ENCODE measurements at places on chromosomes 13 and 19.

- peak; percentile 86 for DNase-seq
Measured at GRCh38 chr19:2385053-2385721, 25.1 kb downstream of the TMPRSS9 start.

DNA sequence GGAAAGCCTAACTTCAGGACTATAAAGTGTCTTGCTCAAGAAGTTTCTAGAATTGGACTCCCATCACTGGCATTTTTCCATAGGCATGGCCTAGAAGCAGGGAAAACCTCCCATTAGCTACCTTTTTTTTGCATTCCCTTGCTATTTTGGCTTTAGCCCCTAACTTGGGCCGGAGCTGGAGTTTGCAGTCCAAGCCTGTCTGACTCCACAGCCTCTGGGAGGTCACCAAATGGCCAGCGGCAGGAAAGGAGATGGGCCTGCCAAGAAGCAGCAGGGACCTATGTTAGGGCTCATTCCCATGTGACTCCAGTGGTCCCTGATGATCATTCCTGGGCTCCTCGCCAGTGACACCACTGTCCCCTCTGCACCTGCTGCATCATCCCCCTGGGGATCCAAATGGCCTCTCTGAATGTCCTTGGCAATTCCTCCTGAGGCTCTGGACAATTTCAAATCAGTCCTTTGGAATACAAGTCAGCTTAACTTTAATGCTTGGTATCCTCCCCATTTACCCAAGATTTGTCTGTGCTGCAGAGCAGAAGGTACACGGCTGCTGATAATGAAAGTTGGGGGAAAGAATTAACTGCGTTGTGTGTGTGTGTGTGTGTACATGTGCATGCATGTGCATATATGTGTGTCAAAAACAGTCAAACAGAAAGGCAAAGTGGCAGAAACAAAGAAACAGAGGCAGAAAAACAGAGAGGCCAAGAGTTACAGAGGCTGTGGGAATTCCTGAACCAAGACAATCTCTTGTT lies 69.8 kb upstream of the SERP2 start:
- no peak for DNase-seq

DNA sequence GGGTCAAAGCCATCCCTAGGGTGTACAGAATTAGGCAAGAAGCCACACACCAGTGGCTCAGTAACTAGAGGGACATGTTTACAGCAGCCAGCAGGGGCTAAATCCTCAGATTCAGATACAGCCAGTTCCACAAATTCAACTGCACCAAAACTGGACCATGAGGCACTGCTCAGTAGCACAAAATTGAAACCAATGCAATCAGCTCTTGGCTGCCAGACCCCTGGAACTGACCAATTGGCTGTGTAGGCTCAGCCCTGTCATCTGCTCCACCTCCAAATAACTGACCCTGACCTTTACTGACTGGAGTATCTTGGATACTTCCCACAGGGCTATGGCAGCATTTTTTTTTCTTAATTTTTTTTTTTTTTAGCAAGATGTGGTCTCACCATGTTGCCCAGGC lies 226.5 kb downstream of the FOXO1 start:
- no peak for DNase-seq

- no peak for DNase-seq
Measured at GRCh38 chr13:112333756-112334543, 42.2 kb upstream of the SPACA7 start.

DNA sequence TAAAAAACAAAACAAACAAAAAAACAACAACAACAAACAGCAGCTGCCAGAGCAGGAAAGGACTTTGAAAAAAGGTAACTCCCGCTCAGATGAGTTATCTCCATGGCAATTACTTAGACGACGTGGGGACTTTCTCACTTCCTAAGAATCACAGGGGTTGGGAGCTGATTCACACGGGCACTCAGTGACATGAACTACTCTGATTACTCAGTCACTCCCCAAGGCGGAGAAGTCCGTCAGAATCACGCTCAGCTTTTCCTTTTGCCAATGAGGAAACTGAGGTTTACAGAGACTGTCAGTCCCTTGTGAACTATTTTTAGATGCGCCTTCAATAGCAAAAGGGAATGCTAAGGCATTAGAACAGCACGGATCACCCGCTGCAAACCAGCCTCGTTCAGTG lies 32.3 kb upstream of the MATK start:
- DNase-seq: no peak

DNA sequence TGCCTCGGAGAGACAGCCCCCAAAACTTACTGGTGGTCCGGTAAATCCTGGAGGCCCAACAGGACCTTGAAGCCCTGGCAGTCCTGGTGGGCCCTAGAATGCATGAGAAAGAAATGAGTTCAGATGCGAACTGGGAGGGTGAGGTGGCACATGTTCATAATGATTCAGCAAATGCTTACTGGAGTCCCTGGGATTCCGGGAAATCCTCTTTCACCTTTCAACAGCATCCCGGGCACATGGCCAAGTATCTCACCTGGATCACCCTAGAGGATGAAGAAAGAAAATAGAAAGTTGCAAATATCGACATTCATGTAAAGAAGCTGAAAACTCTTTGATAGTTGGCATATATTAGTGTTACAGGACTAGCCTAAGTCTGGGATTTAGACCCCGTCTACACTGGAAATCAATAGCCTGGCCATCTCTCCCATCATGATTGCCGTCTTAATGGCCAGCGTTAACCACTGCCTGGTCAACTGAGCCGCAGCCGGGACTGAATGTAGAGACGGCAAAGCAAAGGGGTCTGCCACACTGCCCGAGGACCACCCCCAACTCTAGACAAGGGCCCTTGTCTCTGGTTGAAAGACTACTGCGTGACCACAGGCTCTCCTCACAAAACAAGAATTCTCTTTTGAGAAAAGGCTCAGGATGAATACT lies 96.9 kb downstream of the COL4A1 start:
- DNase-seq: no peak

DNA sequence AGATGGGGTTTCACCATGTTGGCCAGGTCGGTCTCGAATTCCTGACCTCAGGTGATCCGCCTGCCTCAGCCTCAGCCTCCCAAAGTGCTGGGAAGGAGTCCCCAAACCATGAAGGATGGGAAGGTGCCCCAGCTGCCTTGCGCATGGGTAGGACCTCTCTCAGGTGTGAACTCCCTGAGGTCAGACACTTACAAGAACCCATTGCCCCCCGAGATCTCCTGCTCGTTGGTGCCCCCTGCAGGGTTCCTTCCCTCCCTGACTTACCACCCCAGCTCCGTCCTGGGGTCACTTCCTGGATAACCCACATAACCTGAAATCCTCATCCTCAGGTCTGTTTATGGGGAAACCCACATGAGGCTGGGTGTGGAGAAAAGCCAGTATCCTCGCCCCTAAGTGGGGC lies 41.7 kb downstream of the UNC13A start:
- no peak for DNase-seq

GRCh38 chr13:29887686-29888085 lies 37.3 kb upstream of the UBL3 start:
- DNase-seq: no peak

All from 8988T (cell line).